ENCODE measurements at places on chromosomes 2 and 18.

- no peak for DNase-seq
Observed at GRCh38 chr2:174333017-174333371, 1.8 kb upstream of the SP9 start.

DNA sequence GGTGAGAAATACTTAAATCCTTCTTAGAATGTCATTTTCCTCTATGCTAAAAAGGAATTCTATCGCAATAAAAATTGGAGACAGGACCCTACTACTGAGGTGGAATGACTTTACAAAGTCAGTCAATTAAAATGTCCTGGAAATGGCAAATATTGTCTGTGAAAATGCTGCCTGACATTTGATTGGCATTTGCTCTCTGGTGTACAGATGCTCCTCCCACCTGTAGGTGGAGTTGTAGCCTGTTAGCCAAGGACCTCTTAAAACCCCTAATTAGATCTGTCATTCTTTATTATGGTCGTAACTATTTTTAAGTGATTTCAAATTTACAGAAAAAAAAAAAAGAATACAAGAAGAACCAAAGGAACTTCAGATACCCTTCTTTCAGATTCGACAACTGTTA lies 393.1 kb upstream of the KLHL29 start:
- no peak for DNase-seq

GRCh38 chr2:229633556-229633955 lies 80.8 kb downstream of the DNER start:
- no peak for DNase-seq

GRCh38 chr2:120355780-120356266 lies 9.9 kb downstream of the INHBB start:
- DNase-seq, result no peak

DNA sequence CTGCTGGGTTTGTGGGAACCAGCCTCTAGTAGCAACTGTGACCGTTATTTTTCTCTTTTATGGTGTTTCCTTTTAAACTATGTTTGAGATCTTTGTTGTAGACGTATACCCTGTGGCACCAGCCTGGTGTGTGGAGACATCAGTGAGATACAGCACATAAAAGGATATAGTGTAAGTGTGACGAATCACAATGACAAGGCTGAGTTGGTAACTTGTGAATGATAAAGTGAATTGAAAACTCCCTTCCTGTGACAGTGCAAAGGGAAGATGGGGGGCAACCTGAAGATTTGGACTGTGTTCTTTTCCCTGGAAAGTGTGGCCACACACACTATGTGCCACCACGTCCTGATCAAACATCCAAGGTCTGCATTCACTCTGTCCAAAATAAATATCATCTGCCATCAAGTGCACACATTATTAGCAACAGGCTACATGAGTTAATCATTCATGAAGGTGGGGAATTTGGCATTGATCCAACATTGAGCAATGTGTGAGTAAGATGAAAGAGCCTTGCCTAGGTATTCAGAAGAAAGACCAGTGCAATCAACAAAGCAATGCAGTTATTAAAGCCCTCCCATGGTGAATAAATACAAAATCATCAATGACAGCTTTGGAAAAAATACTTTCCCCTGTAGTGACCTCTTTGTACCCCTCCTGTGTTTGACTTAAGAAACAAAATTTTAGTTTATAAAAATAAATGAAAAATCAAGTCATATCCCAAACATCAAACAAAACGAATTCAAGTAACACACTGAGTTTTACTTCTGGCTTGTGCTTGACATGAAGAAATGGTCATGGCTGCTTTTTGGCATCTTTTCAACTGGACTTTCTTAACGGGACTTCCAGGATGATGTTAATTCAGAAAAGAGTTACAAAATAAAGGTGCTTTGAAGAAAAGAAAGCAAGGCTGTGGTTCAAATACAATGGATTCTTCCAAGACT lies 1280.5 kb upstream of the ZEB2 start:
- DNase-seq, result peak; percentile 81

GRCh38 chr2:114128263-114128662 lies 238.4 kb downstream of the ACTR3 start:
- no peak for DNase-seq

DNA sequence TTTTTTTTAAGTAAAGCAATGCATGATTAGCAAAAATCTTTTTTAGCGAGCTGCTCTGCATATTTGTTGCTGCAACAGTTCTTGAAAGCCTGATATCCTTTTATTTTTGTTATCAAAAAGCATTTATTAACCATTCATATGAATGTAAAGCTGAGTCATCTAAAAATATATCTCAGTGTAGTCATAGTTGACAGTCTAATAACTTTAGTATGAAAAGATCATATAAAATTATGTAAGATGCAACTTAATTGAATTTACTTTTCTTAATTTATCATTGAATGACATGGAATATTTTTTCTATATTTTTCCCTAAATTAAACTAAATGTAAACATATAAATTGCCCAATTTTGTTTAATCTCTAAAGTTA lies 8.5 kb downstream of the UGP2 start:
- no peak for DNase-seq

GRCh38 chr2:181471783-181472182 lies 14.6 kb downstream of the ITGA4 start:
- peak; percentile 34 for DNase-seq

- DNase-seq, result no peak
Observed at GRCh38 chr2:48781366-48781765, 25.8 kb upstream of the LHCGR start.

GRCh38 chr2:32772638-32773447 lies 145.0 kb downstream of the TTC27 start:
- peak; percentile 25 for DNase-seq

DNA sequence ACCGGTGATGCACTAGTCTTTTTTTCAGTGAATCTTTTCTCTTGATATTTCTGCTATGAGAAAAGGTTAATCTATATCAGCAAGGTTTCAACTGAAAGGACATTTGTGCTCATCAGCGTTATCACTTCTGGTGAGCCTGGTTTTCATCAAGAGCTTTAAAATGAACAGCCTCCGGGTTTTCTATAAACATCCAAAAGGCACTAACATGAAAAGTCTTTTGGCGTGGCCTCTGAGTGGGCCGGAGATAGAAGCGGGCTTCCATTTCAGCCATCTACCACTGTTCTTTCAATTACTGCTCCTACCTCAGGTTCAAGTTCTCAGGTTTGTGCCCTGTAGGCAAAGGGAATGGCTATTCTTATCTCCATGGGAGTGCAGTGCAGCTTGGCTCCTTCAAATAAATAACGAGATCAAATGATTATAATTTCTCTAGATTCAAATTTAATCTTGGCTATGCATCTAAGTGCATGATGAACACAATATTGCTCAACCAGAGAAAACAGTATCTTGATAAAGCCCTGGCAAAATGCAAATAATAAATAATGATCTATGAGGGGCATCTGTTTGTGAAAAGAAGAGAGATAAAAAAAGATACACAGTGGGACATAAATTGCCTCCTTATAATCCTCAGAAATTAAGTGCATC lies 314.8 kb downstream of the CDH2 start:
- DNase-seq, result no peak

GRCh38 chr2:224816816-224817215 lies 100.7 kb upstream of the CCDC195 start:
- DNase-seq, result no peak
